ENCODE measurements at places on chromosomes 2 and 18. TPM values are rescaled to one million over a fixed set of nuclear protein-coding genes. Genes with fewer than 3 reads are reported as not detected.

The LIPG gene
- polyA plus RNA-seq: 0.47 TPM

The POTEF gene
- polyA plus RNA-seq: not detected

The SMYD1 gene
- 0.04 TPM for polyA plus RNA-seq

The ATP8B1 gene
- 12.9 TPM for polyA plus RNA-seq

The SMIM21 gene
- polyA plus RNA-seq: not detected

The PLCD4 gene
- 4.3 TPM for polyA plus RNA-seq

The ABHD1 gene
- polyA plus RNA-seq: 0.08 TPM

The APLF gene
- 1.1 TPM for polyA plus RNA-seq

The EMX1 gene
- 0.08 TPM for polyA plus RNA-seq

The TXNDC2 gene
- not detected for polyA plus RNA-seq

The HES6 gene
- polyA plus RNA-seq: 2.5 TPM

The DIPK1C gene
- not detected for polyA plus RNA-seq

The CCDC148 gene
- polyA plus RNA-seq: 0.13 TPM

The MC2R gene
- not detected for polyA plus RNA-seq

The NTSR2 gene
- not detected for polyA plus RNA-seq

The SIGLEC15 gene
- polyA plus RNA-seq: not detected

The UPP2 gene
- polyA plus RNA-seq: not detected

The SEC11C gene
- 24.0 TPM for polyA plus RNA-seq

The CGREF1 gene
- polyA plus RNA-seq: 2.4 TPM

The SKOR2 gene
- not detected for polyA plus RNA-seq

The LIMS4 gene
- polyA plus RNA-seq: 0.93 TPM

The CD28 gene
- polyA plus RNA-seq: 0.10 TPM

The L3MBTL4 gene
- polyA plus RNA-seq: 2.0 TPM

The COBLL1 gene
- 18.0 TPM for polyA plus RNA-seq

Data from esophagus (tissue), 2 donors.